WERI-Rb-1 (cell line): ENCODE measurements at places on chromosomes 4 and X.
A peak's percentile ranks its signal among the peaks of the same experiment; 100 is the strongest.

DNA sequence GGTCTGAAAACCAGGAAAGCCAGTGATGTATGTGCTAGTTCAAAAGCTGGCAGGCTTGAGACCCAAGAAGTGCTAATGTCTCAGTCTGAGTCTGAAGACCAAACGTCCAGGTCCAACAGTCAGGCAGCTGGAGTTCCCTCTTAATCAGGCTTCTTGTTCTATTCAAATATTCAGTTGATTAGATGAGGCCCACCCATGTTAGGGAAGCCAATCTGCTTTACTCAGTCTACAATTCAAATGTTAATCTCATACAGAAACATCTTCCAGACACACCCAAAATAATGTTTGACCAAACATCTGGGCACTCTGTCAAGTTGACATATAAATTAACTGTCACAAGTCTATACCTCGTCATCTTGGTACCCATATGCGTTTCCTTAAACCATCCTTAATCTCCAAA lies 72.4 kb upstream of the IL2 start:
- DNase-seq: no peak

GRCh38 chrX:1455948-1456280 lies 3.2 kb upstream of the ASMTL start:
- DNase-seq: no peak

DNA sequence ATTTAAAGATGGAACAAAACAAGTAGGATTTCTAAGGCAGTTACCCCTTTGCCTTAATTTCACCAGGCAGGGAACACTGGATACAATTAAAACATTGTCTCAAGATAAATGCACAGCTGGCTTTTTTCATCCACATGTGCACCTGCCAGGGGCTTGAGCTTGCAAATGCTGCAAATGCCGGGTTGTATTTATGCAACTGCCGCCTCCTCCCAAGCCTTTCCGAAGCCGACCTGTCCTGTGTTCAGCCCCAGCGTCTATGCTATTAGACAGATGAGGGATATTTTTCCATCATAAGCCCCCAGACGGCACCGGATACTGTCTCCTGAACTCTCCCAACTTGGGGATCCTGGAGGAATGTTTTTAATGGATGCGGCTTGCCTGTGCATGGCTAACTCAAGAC lies 251.6 kb downstream of the CRLF2 start:
- no peak for DNase-seq

DNA sequence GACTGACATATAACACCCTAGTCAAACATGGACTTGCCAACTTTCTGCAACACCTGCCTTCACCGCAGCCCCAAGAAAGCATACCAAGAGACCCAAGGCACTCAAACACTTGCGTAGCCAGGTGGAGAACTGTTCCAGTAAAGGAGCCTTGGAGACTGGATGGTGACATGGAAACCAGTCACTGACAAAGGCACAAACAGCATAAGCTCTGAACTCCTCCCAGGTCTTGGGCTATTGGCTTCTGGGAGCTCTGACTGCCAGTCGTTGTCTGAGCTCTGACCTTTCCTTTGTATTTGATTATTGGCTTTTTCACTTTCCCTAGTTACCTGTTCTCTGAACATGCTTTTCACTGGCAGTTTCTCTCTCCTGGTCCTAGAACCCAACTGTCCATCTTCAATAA lies 38.3 kb downstream of the ARAP2 start:
- DNase-seq: no peak

DNA sequence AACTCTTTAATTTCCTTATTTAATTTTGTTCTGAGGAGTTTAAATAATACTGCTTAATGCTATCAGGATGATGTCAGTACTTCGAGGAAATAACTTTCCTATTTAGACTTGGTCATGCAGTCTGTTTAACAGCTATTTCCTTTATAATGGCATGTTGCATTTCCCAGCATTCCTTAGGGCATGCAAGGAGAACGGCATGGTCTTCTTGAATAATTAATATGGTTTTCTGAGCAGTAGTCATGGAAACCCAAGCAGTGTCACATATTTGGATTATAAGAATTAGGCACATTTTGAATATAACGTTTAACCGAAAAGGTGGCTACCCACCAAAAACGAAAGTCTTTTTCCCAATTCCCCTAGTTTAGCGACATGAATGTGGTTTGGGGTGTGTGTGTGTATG lies 76.0 kb downstream of the AFF2 start:
- DNase-seq: no peak

DNA sequence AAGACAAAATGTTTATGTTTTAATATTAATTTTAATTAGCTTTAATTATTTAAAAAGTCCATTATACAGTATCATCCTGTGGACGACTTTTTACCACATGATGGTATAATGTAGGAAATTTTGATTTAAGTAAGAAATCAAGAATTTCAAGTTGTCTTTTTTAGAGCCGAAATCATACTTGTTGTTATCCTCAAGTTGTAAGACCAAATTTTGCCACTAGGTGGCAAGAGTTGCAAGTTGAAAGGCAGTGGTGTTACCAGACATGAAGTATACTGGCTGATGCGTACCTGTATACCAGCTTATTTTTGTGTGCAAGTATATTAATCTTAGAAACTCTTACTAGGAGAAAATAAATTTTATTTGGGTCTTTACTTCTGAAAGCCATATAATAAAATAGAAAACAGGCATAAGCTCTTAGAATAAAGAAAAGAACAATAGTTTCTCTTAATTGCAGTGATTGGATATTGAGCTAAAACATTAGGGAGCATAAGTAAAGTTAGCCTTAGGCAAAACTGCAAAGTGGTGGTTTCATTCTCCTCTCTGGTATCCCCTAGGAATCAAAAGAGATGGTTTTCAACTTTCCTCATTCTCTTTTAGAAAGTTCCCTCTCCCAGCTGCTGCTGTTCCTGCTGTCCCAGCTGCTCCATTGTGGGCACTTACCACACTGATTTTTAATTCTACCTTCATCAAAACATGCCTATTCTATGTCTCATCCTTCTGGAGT lies 118.0 kb upstream of the WDFY3 start:
- peak; percentile 49 for DNase-seq

GRCh38 chr4:8067945-8068896 lies 90.4 kb downstream of the ABLIM2 start:
- no peak for DNase-seq

GRCh38 chr4:36267486-36268268 lies 13.7 kb upstream of the DTHD1 start:
- no peak for DNase-seq

DNA sequence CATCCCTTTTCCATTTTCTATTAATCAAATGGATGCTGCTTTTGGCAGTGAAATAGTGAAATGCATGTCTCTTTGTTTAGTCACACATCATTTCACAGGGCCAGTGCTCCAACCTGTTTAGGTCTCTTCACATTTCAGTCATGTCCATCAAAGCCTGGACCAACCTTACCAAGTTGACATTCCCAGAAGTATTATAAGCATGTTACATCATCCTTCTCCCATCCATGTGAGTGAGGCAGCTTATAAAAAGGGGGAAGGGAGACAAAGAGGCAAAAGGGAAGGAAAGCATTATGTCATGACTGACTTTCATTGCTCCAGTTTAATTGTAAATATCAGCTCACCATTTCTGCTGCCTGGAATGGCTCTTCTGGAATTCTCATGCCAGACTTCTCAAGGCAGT lies 94.4 kb downstream of the NWD2 start:
- no peak for DNase-seq

GRCh38 chr4:141330616-141331015 lies 109.9 kb downstream of the ZNF330 start:
- DNase-seq: no peak

DNA sequence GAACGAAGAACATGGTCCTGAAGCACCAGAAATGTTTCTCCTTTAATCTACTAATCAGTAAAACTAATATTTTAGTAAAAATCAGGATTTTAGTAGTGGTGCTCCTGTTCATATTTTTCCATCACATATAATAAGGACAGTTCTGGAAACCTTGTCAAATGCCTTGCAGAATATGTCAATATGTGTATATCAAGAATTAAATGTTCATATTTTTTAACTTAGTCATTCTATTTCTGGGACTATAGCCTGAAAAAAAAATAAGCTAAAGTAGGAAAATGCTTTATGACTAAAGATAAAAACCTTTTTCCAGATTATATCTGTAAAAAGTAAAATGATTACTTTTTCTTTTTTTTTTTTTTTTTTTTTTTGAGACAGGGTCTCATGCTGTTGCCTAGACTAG lies 65.1 kb downstream of the MAB21L2 start:
- no peak for DNase-seq

DNA sequence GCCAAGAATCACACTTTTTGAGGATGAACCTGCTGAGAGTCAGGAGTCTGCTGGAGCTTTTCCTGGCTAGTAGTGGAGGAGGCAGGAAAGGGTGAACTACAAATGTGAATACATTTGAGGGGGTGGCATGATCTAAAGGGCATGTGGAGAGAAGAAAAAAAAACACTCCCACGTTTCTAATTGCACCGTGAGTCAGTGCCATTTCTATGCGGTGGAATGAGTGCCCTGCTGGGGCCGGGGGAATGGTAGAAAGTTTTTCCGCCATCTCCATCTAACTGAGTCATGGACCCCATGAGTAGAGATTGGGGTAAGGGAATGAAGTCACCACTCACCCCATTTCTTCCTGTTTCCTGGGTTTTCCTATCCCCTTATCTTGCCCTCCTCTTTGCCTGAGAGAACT lies 19.8 kb downstream of the BEX3 start:
- no peak for DNase-seq

DNA sequence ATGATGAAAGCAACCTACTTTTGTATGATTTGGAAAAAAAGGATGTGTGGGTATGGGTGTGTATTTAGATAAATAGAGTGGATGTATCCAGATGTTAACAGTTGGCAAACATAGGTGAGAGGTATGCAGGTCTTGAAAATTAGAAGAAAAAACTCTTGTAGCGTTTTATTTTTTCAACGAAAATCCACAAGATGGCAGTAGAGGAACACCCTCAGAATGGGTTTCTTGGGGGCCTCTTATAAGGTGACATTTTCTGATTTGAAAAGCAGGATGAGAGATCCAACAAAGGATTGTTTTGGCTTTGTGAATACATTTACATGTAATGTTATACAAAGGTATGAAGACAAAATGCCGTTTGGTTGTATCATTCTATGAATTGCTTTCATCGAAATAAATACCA lies 68.3 kb downstream of the FMR1NB start:
- no peak for DNase-seq

- no peak for DNase-seq
Observed at GRCh38 chr4:10416441-10416840, 40.8 kb downstream of the ZNF518B start.

DNA sequence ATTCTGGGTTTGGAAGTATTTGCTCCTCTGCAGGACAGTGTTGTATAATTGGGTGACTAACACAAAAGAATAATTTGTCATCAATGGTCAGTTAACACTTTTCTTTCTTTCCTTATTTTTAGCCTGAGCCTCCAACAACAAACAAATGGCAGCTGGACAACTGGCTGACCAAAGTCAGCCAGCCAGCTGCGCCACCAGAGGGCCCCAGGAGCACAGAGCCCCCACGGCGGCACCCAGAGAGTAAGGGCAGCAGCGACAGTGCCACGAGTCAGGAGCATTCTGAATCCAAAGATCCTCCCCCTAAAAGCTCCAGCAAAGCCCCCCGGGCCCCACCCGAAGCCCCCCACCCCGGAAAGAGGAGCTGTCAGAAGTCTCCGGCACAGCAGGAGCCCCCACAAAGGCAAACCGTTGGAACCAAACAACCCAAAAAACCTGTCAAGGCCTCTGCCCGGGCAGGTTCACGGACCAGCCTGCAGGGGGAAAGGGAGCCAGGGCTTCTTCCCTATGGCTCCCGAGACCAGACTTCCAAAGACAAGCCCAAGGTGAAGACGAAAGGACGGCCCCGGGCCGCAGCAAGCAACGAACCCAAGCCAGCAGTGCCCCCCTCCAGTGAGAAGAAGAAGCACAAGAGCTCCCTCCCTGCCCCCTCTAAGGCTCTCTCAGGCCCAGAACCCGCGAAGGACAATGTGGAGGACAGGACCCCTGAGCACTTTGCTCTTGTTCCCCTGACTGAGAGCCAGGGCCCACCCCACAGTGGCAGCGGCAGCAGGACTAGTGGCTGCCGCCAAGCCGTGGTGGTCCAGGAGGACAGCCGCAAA lies 106.0 kb downstream of the KLHL8 start:
- DNase-seq: no peak
